Stimulated activated CD8-positive, alpha-beta memory T cell treated with anti-CD3 and anti-CD28 coated beads, Interleukin-7, amount 100 ng/mL, for 4 hours (primary cell): ENCODE measurements at places on chromosomes 7 and 10.

GRCh38 chr7:96786998-96787395 lies 77.4 kb upstream of the SEM1 start:
- DNase-seq: no peak

DNA sequence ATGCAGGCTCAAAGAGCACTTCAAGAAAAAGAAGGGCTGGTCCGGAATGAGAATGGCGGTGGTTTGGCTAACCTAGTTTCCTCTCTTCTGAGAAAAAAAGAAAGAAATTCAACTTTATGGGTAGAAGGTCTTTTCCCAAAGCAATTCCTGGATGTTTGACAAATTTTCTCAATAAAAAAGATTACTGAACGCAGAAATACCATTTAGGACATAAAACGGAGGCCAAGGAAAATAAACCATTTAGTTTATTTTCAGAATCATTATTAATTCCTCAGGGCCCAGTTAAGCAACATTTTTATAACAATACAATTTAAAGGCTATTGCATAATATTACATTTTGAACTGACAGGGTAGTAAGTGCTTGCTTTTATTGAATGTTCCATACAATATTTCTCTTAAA lies 284.6 kb upstream of the ANKRD30A start:
- DNase-seq: no peak

GRCh38 chr10:27390681-27391080 lies 113.4 kb upstream of the RAB18 start:
- DNase-seq: no peak

GRCh38 chr10:26931223-26931622 lies 70.5 kb upstream of the ABI1 start:
- no peak for DNase-seq

DNA sequence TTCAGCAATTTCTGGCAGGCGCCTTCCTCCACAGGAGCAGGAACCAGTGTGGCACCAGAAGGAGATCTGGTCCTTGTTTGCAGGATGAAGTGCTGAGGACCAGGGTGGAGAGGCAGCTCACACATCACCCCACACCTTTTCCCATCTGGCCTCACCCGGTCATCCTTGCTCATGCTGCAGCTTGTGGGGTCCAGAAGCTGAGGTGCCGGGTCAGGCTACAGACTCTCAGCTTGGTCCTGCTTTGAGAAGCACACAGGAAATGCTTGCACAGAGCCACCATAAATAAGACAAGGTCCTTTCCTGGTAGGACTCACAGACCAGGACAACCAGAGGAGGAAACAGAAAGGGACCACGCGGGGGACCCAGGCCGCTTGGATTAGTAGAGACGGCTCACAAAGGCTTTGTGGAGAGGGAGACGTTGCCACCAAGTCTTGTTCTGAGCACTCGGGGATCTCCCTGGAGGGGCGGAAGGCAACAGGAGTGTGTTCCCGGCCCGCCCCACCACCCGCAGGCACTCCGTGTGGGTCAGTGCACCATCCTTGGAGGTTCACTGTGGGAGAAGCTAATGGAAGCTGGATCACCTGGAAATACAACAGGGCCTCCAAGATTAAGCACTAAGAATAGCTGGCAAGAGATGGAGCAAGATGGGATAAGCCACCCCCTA lies 29.6 kb upstream of the EN2 start:
- DNase-seq: no peak

DNA sequence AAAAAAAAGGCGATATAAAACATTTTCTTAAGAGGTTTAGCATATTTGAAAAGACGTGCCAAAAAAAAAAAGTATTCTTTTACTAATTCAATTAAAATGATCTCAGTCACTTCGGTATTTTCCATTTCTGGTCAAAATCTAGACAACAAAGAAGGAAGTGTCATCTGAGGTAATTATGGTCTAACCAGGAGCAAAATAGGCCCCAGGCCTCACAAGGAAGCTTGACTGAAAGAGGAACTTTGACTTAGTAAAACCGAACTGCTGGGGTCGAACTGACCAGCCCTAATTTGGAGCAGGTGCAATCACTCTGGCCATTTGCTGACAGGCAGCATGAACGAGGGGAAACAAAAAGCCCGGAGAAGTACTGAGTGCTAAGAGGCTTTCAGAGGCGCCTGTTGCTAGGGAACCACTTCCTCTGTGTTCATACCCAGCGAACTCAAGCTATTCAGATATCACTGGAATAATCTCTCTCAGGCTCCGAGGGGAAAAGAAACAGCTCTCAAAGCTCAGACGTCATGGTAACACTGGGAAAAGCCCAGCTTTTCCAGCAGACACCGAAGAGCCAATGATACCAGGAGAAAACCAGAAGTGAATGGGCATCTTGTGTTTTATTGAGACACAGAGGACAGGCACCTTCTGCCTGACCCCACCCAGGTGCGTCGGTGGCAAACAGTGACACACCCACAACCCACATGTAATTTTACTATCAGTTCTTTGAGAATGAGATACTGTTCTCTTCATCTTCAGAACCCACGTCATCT lies 126.5 kb downstream of the FAM107B start:
- DNase-seq: peak; percentile 60

GRCh38 chr10:112294169-112294568 lies 11.0 kb downstream of the TECTB start:
- no peak for DNase-seq

- no peak for DNase-seq
These were observed 8.0 kb upstream of the PWWP2B start for GRCh38 chr10:132388891-132389432.

DNA sequence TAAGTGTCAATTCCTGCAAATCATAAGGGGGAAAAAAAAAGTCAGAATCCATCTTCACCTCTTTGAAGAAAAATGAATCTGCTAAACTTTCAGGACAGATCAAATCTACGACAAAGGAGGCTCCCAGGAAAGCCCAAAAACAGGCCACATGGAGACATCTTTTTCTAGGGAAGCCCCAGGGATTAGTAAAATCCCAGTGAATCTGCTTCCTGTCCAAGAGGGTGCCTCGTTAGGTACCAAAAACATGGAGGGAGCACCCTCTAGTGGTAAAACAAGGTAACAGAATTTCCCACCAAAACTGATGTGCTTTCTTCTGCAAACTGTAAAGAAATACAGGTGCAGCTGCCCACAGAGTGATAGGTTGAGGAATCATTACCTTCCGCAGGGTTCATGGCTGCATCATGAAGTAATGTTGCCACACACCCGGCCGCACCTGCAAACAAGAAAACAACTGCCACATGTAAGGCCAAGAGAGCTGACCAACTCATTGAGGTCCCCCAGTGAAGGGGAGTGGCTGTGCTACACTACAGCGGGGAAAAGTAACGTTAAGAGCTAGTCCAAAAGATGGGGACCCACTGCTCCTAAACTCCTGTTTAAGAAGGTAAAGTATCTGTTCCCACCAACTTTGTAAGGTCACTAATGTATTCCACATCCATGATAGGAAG lies 7.9 kb downstream of the SLC25A28 start:
- no peak for DNase-seq

DNA sequence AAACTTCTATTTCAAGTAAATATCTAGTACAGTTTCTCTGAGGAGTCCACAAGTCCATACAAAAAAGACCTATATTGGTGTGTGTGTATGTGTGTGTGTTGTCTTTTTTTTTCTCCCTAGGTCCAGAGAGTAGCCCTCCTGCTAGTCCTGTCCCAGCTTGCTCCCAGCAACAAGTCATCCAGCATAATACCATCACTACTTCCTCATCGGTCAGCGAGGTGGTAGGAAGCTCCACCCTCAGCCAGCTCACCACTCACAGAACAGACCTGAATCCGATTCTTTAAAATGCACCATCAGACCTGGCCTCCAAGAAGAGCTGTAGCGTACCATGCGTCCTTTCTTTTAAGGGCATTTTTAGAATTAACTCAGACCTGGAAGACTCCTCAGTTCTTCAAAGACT lies 139.1 kb downstream of the TRIL start:
- DNase-seq: no peak

GRCh38 chr7:68321076-68321639 lies 1277.1 kb upstream of the AUTS2 start:
- DNase-seq: no peak

DNA sequence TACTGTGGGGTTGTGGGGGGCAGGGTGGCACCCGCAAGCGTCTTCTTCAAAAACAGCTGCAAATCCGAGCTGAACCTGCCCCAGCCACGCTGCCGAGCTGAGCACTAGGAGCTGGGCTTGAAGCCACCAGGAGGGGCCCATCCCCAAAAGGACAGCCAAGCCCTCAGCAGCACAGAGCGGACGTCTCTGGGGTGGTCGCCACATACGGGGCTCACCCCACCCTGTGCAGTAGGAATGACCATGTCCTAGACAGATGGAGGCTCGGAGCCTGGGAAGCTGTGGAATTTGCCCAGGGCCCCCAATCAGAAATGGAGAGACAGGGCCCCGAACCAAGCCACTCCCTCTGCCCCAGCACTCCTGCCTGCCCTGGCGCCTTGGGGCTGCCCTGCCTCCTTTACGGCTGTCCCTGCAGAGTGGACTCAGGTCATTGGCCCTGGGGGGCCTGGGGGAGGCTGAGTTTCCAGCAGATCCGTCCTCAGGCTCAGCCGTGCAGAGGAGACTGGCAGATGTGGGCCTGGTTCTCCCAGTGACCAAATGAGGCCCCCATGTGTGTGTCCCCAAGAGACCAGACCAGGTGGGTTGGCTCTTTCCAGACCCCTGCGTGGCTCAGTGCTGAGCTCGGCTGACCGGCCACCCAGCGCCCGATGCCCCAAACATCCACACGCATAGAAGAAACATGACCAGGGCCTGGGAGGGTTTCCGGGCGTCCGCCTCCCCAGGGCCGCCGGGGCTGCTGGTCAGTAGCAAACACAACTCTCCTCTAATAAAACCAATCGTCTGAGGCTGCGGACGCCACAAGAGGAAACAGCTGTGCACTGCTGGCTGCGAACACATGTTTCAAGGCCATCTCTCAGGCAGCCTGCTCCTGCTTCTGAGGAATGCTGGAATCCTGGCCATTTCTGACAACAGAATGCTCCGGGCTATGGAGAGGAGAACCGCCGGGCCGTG lies 54.9 kb downstream of the PDGFA start:
- DNase-seq: no peak

GRCh38 chr7:159097661-159098423 lies 46.8 kb downstream of the VIPR2 start:
- DNase-seq: no peak

DNA sequence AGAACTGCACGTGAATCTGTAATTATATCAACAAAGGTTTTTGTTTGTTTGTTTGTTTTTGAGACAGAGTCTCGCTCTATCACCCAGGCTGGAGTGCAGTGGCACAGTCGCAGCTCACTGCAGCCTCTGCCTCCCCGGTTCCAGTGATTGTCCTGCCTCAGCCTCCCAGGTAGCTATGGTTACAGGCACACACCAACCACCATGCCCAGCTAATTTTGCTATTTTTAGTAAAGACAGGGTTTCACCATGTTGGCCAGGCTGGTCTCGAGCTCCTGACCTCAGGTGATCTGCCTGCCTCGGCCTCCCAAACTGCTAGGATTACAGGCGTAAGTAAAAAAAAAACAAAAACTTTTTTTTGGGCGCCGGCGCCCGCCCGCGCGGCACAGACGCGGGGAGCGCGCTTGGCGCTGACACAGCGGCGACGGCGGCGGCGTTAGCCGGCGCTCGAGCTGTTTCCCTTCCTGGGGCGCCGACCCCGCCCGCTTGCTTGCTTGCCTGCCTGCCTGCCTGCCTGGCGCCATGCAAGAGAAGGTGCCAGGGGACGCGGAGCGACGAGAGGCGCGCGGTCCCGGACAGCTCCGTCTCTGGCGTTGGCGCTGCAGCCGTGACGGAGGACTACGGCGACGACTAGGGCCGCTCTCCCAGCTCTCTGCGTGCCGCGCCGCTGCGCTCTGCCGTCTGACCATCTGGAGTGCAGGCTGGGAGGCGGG lies 171.4 kb upstream of the NUPR2 start:
- DNase-seq: no peak

DNA sequence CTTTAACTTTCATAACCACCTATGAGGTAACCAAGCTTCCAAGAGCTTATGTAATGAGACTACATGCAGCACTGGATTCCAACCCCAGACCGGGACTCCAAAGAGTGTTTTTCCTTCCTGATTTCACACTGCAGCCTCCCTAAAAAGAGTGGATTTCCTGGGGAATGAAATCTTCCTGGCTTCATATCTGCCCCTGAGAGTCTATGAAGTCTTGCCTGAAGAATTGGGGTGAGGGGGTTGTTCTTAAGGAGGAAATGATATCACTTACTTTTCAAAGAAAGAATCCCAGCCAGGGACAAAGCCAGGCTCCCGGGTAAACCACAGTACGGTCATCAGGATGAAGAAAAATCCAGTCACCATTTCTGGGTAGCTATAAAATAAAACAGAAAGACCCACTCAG lies 29.7 kb downstream of the STMP1 start:
- DNase-seq: no peak

DNA sequence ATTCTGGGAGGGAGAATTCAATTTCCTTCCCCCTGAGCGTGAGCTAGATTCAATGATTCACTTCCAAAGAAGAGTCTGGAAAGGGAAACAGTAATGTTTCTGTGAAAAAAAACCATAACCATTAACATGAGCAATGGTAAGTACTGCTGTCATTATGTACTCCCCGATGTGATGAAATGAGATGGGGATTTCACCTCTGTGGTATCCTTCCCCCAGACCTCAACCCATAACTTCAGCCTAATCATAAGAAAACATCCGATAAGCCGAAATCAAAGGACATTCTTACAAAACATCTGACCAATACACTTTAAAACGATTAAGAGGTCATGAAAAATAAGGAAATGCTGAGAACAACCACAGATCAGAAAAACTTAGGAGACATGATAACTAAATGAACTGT lies 27.2 kb downstream of the EZH2 start:
- DNase-seq: no peak

DNA sequence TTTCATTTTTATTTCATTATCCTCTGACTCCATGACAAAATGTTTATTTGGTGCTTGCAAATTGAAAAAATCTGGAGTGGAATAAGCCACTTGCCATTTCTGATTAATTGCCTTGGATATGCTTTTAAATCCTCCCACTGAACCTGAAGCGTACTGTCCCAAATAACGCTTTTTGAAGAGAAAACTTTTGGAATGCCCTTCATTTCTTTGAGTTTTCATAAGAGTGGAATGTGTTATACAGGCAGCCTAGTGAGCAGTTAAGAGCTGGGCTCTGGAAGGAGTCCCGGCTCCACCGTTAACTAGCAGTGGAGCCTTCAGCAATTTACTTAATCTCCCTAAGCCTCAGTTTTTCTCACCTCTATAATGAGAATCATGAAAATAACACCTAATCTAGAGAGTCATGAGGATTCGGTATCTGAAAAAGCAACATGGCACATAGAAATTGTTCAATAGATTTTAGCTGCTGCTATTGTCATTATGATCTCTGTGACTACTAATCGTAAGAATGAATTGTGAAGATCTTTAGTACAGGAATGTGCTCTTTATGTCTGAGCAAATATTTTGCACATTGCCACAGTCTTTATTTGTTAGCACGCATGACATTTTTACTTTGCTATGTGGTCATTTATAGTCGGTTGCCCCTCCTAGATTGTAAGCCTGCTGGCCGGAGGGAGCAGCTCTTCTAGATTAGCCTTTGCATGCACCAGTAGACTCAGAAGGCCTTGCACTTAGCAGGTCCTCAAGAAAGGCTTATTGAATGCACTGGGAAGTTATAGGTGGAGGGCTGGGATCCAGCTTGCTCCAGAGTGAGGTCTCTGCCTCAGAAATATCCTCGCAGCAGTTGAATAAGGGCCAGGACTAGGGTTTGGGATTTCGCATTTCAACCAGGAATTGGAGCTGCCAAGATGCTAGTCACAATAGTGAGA lies 59.4 kb downstream of the PLCE1 start:
- no peak for DNase-seq

GRCh38 chr7:131546583-131547141 lies 9.8 kb downstream of the PODXL start:
- no peak for DNase-seq

GRCh38 chr7:97014145-97014750 lies 8.9 kb downstream of the DLX6 start:
- no peak for DNase-seq
